ENCODE measurements at places on chromosomes 5 and 9. TPM values are rescaled to one million over a fixed set of nuclear protein-coding genes. Genes with fewer than 3 reads are reported as not detected.

DNA sequence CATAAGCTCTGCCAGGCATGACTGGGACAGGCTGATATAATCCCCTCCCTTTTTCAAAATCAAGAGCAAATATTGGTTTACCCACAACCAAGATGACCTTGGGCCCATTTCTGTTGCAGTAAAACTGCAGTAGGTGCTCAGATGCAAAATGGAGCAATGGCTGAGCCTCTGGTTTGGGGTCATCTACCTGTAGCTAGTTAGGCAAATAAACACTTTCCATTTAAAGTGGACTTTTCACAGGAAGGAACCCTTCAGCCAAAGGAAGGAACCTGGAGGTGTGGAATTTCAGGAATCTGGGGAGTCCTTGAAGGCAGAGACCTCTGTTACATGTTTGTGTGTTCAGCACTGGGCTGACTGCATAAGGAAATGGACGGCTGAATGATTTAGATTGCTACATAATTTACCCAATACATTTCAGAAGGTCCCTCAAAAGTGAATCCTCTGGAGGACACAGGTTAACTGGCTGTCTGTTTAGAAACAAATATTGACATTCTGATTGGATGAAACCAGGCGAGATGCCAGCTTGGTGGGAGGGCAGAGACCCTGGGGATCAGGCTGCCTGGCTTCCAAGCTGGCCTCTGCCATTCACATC lies 170.1 kb upstream of the ZNF618 start:
- DNase-seq = no peak
- no peaks in the 10 kb centered on the region for H3K27me3 ChIP-seq
- H3K4me1 ChIP-seq = no peaks in the 10 kb centered on the region
- H3K27ac ChIP-seq = no peak overlapping the region
- no peaks in the 10 kb centered on the region for H3K36me3 ChIP-seq

DNA sequence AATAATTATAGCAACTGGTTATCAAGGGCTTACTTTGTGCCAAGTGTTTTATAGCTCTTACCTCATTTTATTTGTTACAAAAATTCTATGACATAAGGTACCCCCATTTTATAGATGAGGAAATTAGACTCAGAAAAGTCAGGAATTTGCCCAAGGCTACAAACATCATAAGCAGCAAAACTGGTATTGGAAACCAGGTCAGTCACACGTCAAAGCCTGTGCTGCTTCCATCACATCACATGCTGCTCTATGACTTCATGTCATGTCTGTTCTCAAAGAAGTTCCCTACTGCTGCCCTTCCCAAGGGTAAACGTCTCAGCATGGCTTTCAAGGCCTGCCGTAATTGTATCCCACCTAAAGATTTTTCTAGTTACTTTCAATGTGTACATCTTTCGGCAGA lies 6.9 kb upstream of the KIF2A start:
- no peaks in the 10 kb centered on the region for H3K27me3 ChIP-seq
- H3K4me3 ChIP-seq = peak overlapping the region; percentile 7
- H3K36me3 ChIP-seq = no peaks in the 10 kb centered on the region
- DNase-seq = no peak
- H3K4me1 ChIP-seq = peaks cover 51% of the 10 kb centered on the region
- no peak overlapping the region for H3K27ac ChIP-seq

- H3K27me3 ChIP-seq = no peaks in the 10 kb centered on the region
- no peak overlapping the region for H3K27ac ChIP-seq
- no peaks in the 10 kb centered on the region for H3K36me3 ChIP-seq
- no peaks in the 10 kb centered on the region for H3K4me1 ChIP-seq
- DNase-seq = no peak
- H3K4me3 ChIP-seq = no peak overlapping the region
Observed at GRCh38 chr9:84557751-84558150, 111.8 kb upstream of the NTRK2 start.

DNA sequence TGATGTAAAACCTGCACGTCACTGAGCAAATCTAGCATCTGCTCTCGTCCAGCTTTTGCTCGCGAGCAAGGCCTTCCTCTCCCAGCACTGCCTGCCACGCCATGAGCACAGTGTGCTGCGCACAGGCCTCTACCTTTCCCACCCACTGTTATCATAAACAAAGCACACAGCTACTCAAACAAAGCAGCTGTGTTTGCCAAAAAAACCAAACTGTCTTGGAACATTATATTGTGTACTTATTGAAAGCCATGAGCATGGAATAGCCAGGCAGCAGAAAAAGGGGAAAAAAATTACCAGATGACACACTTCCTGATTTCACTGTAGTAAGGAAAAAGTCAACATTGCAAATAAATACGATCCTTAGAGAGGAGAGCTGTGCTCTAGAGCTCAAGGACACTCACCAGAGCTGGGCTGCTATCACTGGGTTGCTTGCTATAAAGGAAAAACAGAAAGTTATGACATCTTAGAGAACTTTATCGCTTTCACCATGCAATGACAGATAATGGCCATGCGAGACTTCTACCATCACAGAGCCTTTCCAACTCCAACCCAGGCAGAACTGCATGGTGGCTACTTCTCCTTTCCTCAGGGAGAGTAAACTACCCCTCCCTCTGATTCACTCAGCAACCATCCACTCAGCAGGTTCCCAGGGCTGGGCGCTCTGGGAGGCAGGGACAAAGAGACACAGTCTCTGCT lies 69.6 kb downstream of the EPB41L4B start:
- no peak overlapping the region for H3K4me3 ChIP-seq
- DNase-seq = no peak
- no peak overlapping the region for H3K27ac ChIP-seq
- H3K4me1 ChIP-seq = no peaks in the 10 kb centered on the region
- no peaks in the 10 kb centered on the region for H3K27me3 ChIP-seq
- no peaks in the 10 kb centered on the region for H3K36me3 ChIP-seq

The CYLC2 gene
- not detected for polyA plus RNA-seq

DNA sequence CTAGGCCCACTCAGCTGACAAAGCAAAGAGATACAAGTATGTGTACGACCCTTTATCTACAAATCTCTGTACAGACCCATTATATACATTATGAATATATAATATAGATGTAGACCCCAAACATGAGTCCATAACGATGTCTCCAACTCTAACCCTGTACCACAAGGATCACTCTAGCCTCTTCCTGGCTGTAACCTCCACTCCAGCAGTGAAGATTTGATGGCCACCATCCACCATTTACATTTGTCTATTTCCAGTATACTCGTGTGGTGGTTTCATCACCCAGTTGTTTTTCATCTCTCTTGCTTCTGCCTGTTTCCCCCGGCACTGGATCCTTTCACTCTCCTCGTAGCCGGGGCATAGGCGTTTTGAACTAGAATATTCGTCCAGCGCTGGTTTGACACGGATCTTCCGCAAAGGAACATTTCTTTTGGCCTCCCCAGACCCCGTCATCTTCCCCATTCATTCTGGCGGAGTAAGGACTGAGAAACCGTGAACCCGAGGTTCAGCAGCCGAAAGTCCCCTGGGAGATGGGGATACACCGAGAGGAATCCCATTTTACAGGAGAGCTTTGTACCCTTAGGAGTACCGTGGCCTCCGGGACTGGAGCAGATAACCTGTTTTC lies 828 bp upstream of the TRIO start:
- H3K4me3 ChIP-seq = peak overlapping the region; percentile 58
- DNase-seq = no peak
- peaks cover 10% of the 10 kb centered on the region for H3K4me1 ChIP-seq
- peaks cover 10% of the 10 kb centered on the region for H3K27me3 ChIP-seq
- no peak overlapping the region for H3K27ac ChIP-seq

DNA sequence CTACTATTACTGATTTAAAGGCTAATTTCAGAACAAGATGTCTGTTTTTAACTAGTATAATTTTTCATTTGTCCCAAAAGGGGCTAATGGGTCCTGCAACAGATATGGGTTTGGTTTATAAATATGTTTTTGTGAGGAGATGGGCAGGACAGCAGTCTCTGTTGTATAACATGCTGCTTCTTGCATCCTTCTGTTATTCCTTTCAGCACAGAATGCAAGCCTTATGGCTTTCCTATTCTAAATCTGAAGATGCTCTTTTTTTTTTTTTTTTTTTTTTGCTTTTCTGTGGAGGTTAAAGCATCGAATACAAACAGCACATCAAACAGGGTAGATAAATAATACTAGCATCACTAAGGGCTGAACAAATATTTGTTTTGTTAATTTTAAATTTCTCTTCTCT lies 235.7 kb downstream of the EFNA5 start:
- no peak overlapping the region for H3K4me3 ChIP-seq
- no peak overlapping the region for H3K27ac ChIP-seq
- no peaks in the 10 kb centered on the region for H3K4me1 ChIP-seq
- no peaks in the 10 kb centered on the region for H3K36me3 ChIP-seq
- H3K27me3 ChIP-seq = no peaks in the 10 kb centered on the region
- DNase-seq = no peak

The HMMR gene
- 0.18 TPM for polyA plus RNA-seq

The OLFML2A gene
- not detected for polyA plus RNA-seq

DNA sequence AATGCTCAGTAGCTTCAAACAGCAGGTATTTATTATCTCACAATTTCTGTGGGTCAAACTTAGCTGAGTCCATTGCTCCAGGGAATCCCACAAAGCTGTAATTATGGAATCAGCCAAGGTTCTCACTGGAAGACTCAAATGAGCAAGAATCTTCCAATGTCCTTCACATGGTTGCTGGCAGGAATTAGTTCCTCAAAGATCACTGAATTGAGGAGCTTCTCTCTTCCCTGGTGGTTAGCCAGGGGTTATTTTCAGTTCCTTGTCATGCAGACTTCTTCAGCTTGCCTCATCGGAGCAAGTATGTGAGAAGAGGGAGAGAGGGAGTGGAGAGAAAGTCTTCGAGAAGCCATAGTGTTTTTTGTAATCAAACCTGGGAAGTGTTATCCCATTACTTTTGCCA lies 2331.9 kb downstream of the MAT2B start:
- no peaks in the 10 kb centered on the region for H3K4me1 ChIP-seq
- H3K36me3 ChIP-seq = no peaks in the 10 kb centered on the region
- no peak for DNase-seq
- H3K27ac ChIP-seq = no peak overlapping the region

DNA sequence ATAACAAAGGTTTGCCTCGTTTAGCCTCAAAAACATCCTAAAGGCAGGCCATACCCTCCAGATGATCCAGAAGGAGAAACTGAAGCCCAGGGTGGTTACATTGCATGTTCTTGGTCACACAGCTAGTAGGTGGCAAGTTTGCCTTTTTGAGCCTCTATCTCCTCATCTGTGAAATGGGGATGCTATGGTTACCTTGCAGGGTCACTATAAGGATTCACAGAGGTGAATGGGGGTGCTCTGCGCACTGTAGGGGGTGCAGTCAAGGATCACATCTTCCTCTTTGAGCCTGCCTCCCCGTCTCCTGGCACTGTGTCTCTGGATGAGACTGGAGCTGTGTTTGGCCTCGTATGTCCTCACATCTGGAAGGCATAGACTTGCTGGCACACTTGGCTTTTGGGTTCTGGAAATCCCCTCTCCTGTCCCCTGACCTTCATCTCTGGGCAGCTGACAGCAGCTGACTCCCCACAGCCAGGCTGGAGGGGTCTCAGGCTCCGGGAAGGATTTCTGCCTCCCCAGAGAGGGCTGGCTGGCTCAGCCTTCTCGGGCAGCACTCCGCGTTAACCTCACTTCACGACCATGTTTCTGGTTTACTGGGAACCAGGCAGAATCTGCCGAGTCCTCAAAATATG lies 167.7 kb downstream of the RGS3 start:
- no peak for DNase-seq
- no peak overlapping the region for H3K4me3 ChIP-seq

The EDIL3 gene
- not detected for polyA plus RNA-seq
